Left cardiac atrium (tissue), 4 donors: ENCODE measurements at places on chromosomes 12 and 14. TPM values are rescaled to one million over a fixed set of nuclear protein-coding genes. Genes with fewer than 3 reads are reported as not detected.

The KRT82 gene
- not detected for total RNA-seq

The TAS2R14 gene
- total RNA-seq: 0.94 TPM

The BBS10 gene
- 6.5 TPM for total RNA-seq

The PLEKHG7 gene
- not detected for total RNA-seq

The CD4 gene
- total RNA-seq: 24.2 TPM

The ENDOU gene
- 0.68 TPM for total RNA-seq

The SLCO1B1 gene
- total RNA-seq: not detected

The PLBD1 gene
- 30.9 TPM for total RNA-seq

The MYL2 gene
- 92.7 TPM for total RNA-seq

The PTPRR gene
- total RNA-seq: 0.86 TPM

The SRGAP1 gene
- 4.3 TPM for total RNA-seq

The TAPBPL gene
- total RNA-seq: 15.2 TPM

The FOXM1 gene
- total RNA-seq: 0.44 TPM

- peak; percentile 84 for DNase-seq
Measured at GRCh38 chr12:65556676-65557437, 267.4 kb upstream of the HMGA2 start.

GRCh38 chr12:128288357-128288756 is 21.4 kb downstream of the TMEM132C start:
- no peak for DNase-seq

DNA sequence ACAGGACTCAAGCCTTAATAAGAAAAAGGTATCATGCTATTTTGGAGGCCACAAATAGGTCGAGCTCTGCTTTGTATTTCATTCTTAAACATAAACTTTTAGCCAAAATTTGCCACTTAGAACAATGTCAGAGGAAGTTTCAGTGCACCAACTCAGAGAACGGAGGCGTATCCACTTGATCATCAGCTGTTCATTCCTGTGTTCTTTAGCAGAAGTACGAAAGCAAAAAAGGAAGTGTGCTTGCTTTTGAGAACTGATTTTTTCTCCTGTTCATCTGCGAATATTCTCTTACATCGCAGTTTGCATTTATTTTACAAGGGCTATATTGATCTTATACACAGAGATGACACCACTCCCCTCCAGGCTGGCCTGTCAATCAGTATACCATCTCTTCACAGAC is 188.6 kb upstream of the SOX5 start:
- no peak for DNase-seq

DNA sequence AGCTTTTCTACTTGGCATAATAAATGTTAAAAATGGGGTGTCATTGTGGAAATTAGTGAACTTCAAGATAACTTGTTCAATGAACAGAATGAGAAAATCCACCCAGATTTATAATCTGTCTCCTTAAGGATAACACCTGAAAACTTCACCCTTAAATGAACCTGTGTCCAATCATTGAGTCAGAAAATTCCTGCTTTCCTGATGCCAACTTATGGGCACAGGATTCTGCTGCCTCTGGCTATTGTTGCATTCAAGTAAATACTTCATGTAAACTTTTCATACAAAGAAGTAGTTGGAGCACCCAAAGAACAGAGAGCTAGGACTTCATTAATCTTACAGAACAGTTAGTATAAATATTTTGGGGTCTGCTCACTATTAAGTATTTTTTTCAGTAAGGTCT is 98.9 kb upstream of the PLEKHA5 start:
- DNase-seq: no peak

DNA sequence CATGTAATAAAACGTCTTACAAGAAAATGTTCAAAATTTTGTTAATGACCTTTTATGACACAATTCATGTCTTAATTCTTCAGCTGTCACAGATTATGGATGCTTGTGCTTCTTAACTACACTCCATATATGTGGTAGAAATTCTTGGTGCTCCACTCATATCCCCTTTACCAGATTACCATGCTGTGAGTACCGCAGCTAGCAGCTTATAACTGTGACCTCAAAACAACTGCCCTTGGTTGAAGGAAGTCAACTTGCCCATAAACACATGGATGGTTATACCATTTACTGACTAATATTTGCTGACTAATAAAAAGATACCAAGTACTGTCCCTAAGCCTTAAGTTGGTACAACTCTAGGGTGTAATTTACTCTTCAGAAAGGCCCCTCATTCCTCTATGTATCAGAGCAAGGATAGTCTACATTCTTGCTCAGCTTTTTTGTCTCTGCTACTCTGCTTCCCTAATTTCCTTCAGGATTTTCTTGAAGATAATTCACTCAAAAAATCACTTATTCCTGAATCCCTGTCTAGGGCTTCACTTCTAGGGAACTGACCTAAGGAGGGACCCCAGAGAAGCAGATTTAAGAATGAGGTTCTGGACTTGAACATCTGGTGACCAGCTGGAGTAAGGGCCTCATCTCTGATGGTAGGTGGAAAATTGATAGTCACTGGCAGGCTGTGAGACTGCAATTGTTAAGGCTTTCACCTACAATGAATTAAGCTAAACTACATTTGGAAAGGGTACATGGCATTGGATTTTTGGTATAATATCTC is 152.3 kb downstream of the SLC6A15 start:
- DNase-seq: no peak

GRCh38 chr14:68309616-68310015 is 483.3 kb downstream of the ZFP36L1 start:
- DNase-seq: no peak

- no peak for DNase-seq
Measured at GRCh38 chr12:32039347-32039746, 67.3 kb upstream of the BICD1 start.

GRCh38 chr14:32939254-32940065 is 781 bp downstream of the NPAS3 start:
- peak; percentile 74 for DNase-seq

- DNase-seq: peak; percentile 47
Measured at GRCh38 chr12:107912421-107913004, 138.0 kb downstream of the ASCL4 start.

DNA sequence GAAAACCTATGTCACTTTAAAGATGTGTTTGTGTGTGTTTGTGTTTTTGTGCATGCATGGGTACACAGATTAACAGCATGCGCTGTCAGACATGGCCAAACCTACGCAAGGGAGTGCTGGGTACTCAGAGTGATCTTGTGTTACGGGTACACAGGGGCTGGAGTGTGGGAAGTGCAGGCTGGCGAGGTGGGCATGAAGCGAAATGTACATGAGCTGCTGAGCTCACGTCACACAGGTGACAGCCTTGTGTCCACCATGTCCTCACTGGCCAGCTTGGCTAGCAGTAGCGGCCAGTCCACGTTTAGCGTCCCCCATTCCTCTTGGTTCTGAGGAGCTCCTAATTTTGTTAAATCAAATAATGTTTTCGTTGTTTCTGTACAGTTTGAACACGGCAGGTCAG is 979.7 kb upstream of the TMEM132C start:
- DNase-seq: no peak

- no peak for DNase-seq
Measured at GRCh38 chr14:21748869-21749303, 75.3 kb upstream of the OR4E1 start.

GRCh38 chr14:90091393-90091792 is 29.6 kb downstream of the KCNK13 start:
- no peak for DNase-seq

- no peak for DNase-seq
Measured at GRCh38 chr14:89415159-89415558, 1.9 kb downstream of the FOXN3 start.

- DNase-seq: no peak
Measured at GRCh38 chr12:24952389-24952788, 3.5 kb upstream of the BCAT1 start.

DNA sequence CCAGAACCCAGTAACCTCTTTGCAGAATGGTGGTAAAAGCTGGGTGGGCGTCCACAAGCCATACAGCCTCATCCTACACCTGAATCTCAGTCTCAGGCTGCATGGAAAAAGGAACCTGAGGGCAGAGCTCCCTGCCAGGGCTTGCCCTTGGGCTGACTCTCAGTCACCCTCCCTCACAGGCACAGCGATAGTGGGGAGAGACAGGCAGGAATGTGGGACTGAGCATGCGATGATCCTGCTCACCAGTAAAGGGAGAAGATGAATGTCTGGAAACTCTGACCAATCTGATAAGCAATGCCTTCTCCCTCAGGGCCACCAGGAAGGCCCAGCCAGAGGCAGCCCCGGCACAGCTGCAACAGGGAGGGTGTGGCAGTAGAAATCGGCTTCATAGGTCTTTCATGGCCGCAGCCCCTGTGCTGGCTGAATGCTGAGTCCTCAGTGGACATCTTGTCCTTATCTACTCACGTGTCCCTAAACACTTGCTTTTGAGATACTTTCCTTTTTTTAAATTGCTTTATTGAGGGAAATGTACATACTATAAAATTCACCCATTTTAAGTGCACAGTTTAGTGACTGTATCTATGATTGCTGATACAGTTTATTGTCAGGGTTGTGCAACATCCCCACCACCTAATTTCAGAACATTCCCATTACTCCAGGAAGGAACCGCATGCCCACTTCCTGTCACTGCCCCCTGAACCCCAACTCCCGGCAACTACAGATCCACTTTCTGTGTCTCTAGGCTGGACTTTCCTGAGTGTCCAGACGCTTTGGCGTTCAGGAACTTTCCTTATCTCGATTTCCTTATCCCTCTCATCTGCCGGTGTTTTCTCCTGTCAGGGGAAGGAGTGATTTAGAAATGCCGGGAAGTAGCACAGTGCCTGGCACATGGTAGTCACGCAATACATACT is 258.1 kb downstream of the PCNX1 start:
- DNase-seq: no peak

DNA sequence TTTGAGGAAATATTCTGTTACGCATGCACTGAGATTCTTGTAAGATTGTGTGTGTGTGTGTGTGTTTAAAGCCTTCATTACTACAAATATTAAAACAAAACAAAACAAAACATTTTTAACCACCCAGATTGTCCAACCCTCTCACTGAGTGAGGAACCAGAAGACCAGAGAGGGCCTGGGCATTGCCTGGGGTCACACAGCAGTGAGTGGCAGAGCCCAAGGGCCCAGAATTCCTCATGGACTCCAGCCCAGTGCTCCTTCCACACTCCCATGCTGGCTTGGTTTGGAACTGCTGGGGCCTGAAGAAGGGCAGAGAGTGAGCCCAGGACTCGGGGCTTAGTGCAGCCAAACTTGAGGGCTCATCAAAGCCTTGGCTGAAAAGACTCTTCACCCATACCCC is 1.6 kb upstream of the OTUB2 start:
- no peak for DNase-seq

GRCh38 chr14:75837151-75837787 is 144.5 kb downstream of the TGFB3 start:
- DNase-seq: no peak

DNA sequence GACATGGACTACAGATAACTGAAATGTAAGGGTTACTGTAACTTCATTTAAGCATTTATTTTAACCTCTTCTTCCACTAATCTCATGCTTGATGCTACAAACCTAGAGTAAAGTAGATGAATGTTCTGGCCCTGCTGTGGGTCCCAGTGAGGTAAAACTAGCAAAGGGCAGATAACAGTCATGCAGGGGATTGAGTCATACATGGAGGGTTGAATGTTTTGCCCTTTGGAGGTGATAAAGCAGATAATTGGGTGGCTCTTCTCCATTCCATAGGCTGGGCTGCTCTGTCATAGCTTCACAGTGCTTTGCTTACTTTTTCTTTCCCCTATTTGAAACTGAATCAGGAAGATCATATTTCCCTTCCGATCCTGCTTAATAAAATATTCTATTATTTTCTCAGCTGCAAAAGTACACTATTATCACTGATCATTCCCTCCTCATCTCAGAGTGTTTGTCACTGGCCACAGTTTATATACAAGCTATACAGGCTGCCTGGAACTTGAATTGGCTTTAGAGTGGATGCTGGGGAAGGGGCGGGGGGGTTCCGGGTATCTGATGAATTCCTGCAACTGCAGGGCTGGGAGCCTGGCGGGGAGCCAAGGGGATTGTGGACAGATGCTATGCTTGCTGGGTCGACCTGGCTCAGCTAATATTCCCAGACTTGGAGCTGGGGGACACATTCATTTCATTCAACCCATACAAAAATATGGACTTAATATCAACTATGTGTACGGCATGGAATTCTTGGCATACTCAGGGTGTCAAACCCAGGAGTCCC is 235.1 kb downstream of the NRXN3 start:
- DNase-seq: no peak

GRCh38 chr12:44377443-44378187 is 498.5 kb downstream of the NELL2 start:
- DNase-seq: no peak

DNA sequence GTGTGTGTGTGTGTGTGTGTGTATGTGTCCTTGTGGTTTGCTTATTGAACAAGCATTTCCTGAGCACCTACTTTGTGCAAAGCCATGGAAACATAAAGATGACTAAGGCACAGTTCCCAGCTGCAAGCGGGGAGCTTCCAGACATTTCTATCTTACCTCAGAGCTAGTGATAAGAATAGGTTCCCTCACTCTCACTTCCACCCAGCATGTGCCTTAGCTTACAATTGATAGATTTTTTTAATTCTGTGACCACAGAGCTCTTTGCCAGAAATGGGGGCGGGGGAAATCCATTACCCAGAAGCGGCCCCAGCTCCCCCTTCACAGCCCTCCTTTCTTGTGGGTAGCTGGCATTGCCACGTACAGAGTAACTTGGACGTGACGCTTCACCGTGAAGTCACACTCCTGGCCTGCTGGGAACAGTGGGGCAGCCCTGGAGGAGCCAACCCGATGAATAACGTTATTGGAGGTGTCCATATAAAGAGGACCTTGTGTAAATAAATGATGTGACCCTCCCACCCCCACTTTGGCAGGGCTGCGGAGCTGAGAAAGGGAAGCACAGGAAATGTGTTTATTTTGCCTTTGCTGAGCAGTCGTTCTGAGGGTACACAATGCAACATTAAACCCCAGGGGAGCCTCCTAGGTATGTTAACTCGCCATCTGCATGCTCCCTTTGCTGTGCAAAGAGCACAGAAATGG is 238.9 kb downstream of the CHST11 start:
- DNase-seq: no peak

DNA sequence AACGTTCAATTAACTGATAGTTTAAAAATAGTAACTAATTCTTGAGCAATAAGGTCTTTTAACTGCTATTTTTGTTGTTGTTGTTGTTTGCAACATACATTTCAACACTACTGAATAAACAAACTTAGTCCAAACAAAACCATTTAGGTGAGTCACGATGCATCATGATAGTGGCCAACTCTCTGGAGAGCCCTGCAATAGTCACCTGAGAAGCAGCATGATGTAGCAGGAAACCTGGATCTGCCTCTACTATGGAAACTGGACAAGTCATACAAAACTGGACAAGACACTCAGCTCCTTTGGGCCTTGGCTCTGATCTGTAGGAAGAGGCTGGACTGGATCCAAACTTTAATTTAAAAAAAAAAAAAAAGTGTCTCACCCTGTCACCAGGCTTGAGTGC is 117.3 kb downstream of the MED13L start:
- DNase-seq: no peak

DNA sequence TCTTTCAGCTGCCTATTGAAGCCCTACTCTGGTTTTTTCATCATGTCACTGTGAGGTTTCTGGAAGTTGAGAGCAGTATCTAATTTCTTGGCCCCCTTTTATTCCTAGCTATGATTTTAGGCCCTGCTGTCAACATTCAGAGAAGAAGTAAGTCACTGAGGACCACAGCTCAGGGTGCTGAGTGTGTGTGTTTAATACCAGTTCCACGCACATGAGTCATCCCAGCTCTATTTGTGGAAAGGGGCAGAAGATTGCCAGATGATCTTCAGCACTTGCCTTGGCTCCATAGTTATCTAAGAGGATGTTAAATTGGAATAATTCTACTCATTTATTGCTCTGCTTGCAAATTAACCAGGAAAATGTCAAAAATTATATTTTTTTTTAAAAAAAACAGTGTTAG is 65.5 kb upstream of the SLC38A4 start:
- DNase-seq: no peak

- no peak for DNase-seq
Measured at GRCh38 chr14:96154900-96155299, 49.7 kb upstream of the BDKRB2 start.

- no peak for DNase-seq
Measured at GRCh38 chr12:107091989-107092641, 1.2 kb downstream of the CRY1 start.
